ENCODE measurements at places on chromosomes 3 and 15.

- H3K36me3 ChIP-seq, result no peaks in the 10 kb centered on the region
- no peaks in the 10 kb centered on the region for H3K27me3 ChIP-seq
- H3K4me1 ChIP-seq, result no peaks in the 10 kb centered on the region
- DNase-seq, result no peak
- no peak overlapping the region for H3K4me3 ChIP-seq
Observed at GRCh38 chr3:132189601-132190000, 127.6 kb upstream of the ACP3 start.

GRCh38 chr3:60025096-60026050, 975.5 kb upstream of the CFAP20DC start:
- no peak overlapping the region for H3K27ac ChIP-seq
- no peaks in the 10 kb centered on the region for H3K36me3 ChIP-seq

GRCh38 chr3:58003093-58003492, 5.1 kb upstream of the FLNB start:
- no peak for DNase-seq
- H3K27ac ChIP-seq, result no peak overlapping the region
- H3K4me1 ChIP-seq, result peaks cover 11% of the 10 kb centered on the region
- H3K36me3 ChIP-seq, result no peaks in the 10 kb centered on the region
- H3K4me3 ChIP-seq, result no peak overlapping the region

DNA sequence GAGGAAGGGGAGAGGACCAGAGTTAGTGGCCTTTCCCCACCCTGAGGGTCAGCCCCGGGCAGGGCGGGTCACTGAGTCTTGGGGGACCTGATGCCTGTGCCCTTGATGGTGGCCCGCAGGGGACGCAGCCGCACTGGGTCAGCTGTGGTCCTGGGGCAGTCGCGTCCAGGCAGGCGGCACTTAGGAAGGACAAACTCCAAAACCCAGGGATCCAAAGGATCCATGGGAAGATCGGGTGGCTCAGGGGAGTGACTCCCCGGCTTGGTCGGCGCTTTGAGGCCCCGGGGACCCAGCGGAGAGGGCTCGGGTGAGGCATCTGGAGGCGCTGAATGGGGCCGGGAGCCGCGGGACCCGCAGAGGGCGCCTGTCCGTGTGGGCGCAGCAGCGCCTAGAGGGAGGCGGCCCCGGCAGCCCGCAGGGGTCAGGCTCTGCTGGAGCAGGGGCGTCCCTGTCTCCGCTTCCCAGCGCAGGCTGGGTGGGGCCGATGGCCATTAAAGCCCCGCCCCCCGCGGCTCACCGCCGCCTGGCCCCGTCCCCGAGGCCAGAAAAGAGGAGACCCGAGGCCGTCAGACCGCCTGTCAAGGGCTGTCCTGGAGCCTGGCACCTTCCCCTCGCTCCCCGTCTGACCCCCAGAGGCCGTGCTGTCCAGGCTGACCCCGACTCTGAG, 17.5 kb downstream of the CIDEC start:
- peak overlapping the region; percentile 90 for H3K27ac ChIP-seq
- H3K36me3 ChIP-seq, result no peaks in the 10 kb centered on the region
- no peak for DNase-seq
- no peaks in the 10 kb centered on the region for H3K27me3 ChIP-seq
- H3K4me1 ChIP-seq, result peaks cover 34% of the 10 kb centered on the region
- peak overlapping the region; percentile 38 for H3K4me3 ChIP-seq

GRCh38 chr15:100438570-100438969, 90.2 kb downstream of the CERS3 start:
- H3K4me3 ChIP-seq, result no peak overlapping the region
- H3K4me1 ChIP-seq, result peaks cover 16% of the 10 kb centered on the region
- H3K36me3 ChIP-seq, result no peaks in the 10 kb centered on the region

DNA sequence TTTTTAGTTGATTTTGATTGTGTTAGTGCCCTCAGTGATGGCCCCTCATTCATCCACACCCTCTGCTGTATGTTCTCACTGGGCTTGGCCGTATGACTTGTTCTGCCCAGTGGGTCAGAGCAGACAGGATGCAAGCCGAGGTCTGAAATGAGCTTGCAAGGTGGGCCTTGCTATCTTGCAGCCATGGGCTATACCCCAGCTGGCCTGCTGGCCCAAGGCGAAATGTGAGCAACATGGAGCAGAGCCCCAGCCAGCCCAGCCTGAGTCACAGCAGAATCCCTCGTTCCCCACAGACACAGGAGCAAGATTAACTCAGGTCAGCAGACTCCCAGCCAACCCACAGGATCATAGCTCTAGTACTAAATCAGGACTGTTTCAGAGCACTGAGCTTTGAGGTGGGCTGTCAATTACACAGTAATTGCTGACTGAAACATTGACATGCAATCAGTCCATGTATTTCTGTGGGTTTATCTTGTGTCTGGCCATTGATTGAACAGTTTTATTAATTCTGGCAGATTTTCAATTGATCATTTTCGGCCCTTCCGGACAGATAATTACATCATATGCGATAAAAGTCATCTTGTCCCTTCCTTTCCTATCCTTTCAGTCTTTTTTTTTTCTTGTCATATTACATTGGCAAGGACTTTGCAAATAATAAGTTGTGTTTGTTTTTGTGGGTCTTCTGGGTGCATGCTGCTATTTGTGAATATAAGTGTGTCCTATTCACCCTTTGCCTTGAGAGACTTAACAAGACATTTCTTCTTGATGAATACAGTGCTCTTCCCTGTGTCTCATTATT, 27.1 kb downstream of the KLF15 start:
- no peaks in the 10 kb centered on the region for H3K36me3 ChIP-seq
- H3K4me3 ChIP-seq, result no peak overlapping the region
- H3K27ac ChIP-seq, result no peak overlapping the region
- H3K4me1 ChIP-seq, result no peaks in the 10 kb centered on the region
- no peaks in the 10 kb centered on the region for H3K27me3 ChIP-seq

DNA sequence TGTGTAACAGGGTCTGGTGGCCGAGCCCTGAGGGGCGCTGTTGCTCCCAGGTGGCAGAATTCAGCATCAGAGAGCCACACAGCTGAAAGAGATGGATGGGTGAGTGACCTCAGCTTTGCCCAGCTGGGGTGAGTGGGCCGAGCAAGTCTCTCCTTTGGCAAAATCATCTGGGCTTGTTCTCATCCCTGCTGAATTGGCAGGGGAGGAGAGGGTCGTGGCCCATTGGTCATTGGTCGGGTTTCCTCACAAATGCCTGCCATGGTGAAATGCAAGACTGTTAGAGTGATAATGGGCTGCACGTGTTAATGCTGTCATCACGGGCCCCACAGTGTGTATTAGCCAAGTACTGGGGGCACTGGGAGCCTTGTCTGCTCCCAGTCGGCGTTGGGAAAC, 15.9 kb downstream of the ABHD2 start:
- H3K27ac ChIP-seq, result peak overlapping the region; percentile 71
- H3K4me3 ChIP-seq, result no peak overlapping the region
- H3K36me3 ChIP-seq, result no peaks in the 10 kb centered on the region
- DNase-seq, result no peak

GRCh38 chr3:1092771-1093170, at the start of gene CNTN6:
Gene CNTN6 (plus strand): TSS chr3:1093024. CDS start chr3:1148009, 54,985 bp downstream.
- H3K27me3 ChIP-seq, result no peaks in the 10 kb centered on the region
- no peak for DNase-seq
- H3K4me1 ChIP-seq, result no peaks in the 10 kb centered on the region
- no peak within 1 kb of the TSS for H3K4me3 ChIP-seq
- H3K36me3 ChIP-seq, result no peaks in the 10 kb centered on the region
- no peak within 1 kb of the TSS for H3K27ac ChIP-seq

GRCh38 chr3:42756681-42757213, 16.3 kb downstream of the CCDC13 start:
- no peak overlapping the region for H3K4me3 ChIP-seq
- H3K27me3 ChIP-seq, result no peaks in the 10 kb centered on the region
- DNase-seq, result no peak
- no peaks in the 10 kb centered on the region for H3K36me3 ChIP-seq
